ENCODE measurements at places on chromosomes 13 and 19.

- DNase-seq, result no peak
These were observed 304.9 kb downstream of the PCDH20 start for GRCh38 chr13:61110732-61111131.

- no peak for DNase-seq
These were observed 8.3 kb downstream of the ZNF837 start for GRCh38 chr19:58372311-58373133.

- no peak for DNase-seq
These were observed 103.3 kb downstream of the SPRY2 start for GRCh38 chr13:80237646-80238045.

- no peak for DNase-seq
These were observed 256.5 kb downstream of the UQCRFS1 start for GRCh38 chr19:28956421-28956820.

DNA sequence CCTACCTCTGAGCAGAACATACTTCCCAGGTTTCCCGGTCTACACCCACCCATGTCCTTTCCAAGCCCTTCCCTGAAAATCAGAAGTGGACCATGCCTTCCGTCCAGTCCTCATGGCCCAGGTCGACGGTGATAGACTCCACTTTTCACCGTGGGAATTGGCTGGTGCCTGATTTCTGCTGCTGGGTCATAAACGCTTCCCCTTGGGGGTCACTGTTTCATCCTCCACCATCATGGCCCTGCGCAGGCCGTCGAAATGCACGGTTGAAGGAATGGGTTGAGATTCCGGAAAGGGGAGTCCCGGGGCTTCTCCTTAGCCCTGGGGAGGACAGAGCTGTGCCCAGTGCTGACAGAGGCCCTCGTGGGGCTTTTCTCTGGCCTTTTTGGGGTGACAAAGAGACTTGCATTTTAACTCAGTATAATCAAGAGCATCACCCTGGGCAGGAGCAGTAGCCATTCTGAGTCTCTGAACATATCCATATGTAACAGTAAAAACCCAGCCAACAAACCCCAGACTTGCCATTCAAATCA is 75.5 kb downstream of the SOX1 start:
- DNase-seq, result no peak
